ENCODE measurements at places on chromosomes 4 and X.

- no peak for DNase-seq
Measured at GRCh38 chrX:18616688-18617406, 55.1 kb downstream of the RS1 start.

DNA sequence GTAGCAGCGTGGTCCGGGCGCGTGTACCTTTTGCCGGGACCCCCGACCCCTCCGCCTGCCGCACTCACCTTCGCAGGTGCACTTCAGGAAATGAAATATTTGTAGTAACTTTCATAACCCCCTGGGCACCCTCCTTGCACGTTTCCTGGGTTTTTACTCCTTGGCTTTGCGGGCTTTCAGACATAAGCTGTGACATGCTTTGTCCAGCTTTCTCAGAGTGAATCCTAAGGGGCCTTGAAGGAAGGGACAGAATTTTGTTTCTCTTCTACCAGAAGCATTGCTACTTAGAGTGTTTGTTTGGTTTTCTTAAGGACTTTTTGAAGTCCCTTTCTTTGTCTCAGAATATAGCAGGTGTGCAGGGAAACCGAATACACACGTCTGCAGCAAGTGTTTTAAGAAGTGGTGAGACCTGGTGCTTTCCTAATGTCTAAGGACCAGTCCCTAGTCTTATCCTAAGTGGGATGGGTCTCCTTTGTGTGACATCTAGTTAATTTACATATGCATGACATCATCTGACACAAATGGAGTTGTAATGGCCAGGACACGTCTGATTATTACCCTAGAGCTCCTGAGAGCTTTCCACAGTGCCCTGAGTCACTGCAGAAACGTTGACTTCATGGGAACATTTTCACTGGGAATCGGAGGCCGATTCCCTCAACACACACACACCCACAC lies 1.3 kb downstream of the FAM149A start:
- DNase-seq, result peak; percentile 43

DNA sequence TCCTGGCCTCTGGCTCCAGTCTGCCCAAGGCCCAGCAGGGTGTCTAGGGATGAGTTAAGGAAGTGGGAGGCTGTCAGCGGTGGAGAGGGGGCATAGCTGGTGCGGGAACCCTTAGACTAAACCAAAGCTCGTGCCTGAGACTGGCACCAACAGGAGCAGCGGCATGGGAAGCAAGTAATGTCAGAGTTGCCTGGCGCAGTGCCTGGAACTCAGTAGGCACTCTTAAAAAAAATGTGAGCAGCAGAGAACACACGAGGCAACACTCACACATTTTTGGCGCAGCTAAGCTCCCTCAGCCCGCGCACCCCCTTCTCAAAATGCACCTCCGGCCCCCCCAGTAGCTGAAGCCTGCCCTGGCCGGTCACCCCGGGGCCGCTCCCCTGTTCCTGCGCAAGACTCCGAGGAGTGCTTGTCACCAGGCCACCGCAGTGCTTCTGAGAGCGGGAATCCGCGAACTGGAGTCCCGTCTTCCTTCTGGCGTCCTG lies 583 bp downstream of the GABRE start:
- no peak for DNase-seq

DNA sequence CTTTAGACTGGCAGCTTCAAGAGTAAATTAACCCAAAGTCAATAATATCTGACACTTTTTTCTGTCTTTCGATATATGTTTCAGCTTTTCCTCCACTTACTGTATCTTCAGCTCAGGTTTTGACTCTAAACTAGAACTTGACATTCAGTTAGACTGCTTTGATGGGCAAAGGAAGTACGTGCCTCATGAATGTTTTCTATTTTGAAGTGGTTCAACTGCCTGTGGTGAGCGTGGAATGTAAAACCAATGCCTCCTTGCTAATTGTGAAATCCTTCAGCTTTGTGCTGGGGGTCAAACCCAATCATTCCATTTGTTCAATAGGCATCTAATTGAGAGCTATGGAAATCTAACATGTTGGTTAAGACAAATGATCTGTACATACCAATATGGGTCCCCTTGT lies 857.0 kb upstream of the HTR2C start:
- no peak for DNase-seq

DNA sequence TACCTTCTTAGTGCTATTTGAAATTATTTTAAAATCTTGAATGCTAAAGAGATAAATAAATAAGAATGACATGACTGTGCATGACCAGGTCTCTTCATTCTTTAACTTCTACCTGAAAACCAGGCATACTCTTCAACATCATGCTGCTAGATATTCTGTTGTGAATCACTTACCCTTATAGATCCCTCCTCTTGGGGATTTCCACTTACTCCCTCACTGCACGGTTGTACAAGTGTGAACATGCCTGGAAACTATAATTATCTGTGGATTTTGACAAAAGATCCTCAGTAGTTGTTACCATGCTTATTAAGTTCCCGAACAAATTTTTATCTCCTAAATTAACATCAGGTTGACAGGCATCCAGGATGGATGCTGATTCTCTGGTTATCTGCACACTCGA lies 54.3 kb downstream of the ADGRL3 start:
- no peak for DNase-seq

DNA sequence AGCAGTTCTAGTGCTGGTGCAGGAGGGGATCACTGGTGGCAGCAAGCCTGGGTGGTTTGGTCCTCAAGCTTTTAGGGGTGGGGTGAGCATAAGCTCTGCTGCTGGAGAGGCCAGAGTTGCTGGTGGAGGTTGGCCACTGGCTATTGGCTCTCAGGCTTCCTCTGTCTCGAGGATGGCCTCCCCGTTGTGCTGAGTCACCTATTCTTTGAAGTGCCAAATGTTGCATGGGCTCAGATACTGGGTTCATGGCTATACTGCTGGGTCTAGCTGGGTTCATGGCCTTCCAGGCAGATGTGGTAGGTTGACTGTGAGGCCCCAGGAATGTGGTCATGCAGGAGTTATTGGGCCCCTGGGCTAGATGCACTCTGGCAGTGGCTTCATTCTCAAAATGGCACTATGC lies 466.3 kb downstream of the NAF1 start:
- DNase-seq, result no peak

All from NCI-H2081 (cell line).